Upper lobe of left lung (tissue), 6 donors: ENCODE measurements at places on chromosomes 2 and 18. TPM values are rescaled to one million over a fixed set of nuclear protein-coding genes. Genes with fewer than 3 reads are reported as not detected.

The PCARE gene
- 0.71 TPM for total RNA-seq

GRCh38 chr18:9095297-9096006 is 7.0 kb upstream of the NDUFV2 start:
- no peak for DNase-seq

DNA sequence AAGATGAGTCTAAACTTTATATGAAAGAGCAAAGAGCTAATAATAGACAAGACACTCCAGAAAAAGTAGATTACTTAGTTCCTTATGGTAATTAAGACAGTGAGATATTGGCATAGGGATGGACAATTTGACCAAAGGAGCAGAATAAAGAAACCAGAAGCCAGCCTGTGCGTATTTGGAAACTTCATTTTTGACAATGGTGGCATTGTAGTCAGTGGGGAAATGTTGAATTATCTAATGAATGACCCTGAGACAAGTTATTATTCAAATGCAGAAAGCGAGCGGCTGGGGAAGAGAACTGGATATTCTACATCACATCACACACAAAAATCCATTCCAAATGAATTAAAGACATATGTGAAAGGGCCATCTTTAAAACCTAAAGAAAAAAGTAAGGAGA is 144.3 kb downstream of the DTNB start:
- no peak for DNase-seq

- DNase-seq, result no peak
These were observed 81.1 kb downstream of the SLC66A3 start for GRCh38 chr2:11236335-11236734.

DNA sequence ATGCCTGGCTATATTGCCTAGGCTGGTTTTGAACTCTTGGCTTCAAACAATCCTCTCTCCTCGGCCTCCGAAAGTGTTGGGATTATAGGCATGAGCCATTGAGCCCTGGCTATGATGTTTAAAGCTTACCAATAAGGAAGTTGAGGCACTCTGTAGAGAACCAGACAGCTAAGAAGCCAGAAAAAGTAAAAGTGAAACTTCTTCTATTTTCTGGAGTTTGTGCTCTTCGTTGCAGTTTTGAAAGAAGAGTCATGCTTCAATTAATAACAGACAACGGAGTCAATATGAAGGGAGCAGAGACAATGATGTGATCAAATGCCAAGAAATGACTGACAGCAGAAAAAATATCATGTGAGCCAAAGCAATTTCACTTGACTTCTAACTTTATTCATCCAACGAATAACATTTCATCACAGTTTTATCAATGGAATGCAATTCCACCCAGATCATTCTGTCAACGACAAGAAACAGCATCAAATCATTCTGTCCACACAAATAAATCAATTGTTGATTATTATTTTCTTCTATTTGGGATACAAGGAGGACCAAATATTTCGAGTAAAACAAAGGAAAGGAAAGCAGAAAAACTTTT is 175.5 kb upstream of the CELF4 start:
- no peak for DNase-seq

The IDH1 gene
- 72.3 TPM for total RNA-seq

DNA sequence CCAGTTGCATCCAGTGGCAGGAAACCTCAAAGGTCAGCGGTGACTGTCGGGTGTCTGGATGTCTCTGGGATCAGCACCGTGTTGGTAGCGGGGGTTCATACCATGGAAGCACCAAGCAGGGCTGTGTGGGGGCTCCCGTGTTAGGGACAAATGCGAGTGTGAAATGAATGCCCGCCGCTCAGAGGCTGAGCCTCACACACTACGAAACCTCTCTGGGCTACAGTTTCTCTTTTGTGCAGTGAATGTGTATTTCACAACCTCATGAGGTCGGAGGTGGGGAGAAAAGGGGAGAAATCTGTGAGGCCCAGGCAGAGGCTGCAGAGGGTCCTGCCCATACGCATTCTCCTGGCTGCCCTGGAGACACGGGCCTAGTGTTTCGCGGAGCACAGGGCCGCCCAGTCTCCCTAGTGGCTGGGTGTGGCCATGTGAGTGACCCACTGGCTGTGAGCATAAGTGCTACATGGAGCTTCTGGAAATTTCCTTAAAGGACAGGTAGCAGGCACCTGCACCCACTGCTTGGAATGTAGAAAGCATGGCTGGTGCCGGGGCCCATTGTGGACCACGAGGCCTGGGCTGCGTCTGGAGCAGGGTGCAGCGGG is 138.0 kb upstream of the GLI2 start:
- no peak for DNase-seq

GRCh38 chr18:6639305-6639704 is 90.2 kb upstream of the ARHGAP28 start:
- DNase-seq, result no peak
